ENCODE measurements at places on chromosomes 3 and 15.

DNA sequence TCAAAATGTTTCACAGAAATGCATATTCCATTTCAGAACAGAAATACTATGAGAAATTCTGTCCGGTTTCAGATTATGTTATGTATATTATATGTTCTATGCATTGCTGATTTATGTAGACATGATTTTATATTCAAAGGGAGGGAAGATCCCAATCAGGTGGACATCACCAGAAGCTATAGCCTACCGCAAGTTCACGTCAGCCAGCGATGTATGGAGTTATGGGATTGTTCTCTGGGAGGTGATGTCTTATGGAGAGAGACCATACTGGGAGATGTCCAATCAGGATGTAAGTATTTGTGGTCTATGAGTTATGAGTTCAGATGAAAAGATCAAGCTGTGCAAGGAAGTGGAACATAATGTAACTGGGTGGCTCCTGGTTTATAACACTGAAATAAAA is 341.7 kb downstream of the EPHA3 start:
- no peak for DNase-seq

DNA sequence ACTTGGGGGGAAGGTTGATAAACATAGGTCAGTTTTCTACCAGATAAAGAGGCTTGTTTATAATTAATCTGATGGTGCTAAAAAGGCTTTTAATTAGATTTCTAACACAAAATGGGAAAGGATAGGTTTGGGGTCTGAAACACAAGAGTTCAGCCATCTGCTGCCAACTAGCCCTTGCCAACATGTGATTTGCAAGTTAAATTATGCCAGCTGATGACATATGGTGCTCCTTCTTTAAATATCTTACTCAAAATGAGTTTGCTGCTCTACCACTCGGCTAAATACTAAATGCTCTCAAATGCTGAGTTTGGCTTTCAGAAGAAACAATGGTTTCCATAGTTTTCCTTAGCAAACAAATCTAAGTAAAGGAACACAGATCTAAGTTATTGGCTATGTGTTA is 557.8 kb upstream of the CCDC54 start:
- no peak for DNase-seq

DNA sequence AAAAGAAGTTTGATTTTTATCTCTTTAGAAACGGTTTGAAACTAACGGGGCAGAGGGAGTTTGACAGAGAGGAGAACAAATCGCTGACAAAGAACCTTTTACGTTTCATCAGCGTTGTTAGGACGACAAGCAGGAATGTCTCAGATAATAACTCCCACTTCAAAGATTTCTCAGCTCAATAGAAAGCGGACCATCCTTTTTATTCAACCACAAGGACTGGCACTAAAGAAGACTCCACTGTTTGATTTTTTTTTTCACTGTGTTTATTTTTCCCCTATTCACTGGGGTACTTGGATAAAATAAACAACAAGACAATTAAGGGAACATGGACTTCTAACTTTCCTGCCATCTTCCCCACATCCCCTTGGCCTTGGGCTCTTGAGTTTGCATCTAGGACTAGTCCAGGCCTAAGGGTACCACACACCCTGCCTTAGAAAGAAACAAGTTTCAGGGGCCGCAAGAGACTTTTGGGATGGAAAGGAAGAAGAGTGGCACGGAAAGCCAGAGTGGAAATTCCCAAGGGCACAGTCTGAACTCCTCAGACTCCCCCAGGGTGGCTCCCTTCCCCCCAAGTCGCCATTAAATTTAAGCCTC is 19.0 kb downstream of the ZIC4 start:
- no peak for DNase-seq

GRCh38 chr3:104816008-104816407 is 550.7 kb upstream of the ALCAM start:
- no peak for DNase-seq

GRCh38 chr3:141371882-141372281 is 3.6 kb downstream of the ZBTB38 start:
- DNase-seq, result no peak

GRCh38 chr3:17783426-17783825 is 41.0 kb upstream of the TBC1D5 start:
- no peak for DNase-seq

- DNase-seq, result no peak
These were observed 521.8 kb upstream of the CNTN3 start for GRCh38 chr3:75136100-75136897.

GRCh38 chr3:45011756-45012508 is 14.2 kb upstream of the CLEC3B start:
- DNase-seq, result no peak

DNA sequence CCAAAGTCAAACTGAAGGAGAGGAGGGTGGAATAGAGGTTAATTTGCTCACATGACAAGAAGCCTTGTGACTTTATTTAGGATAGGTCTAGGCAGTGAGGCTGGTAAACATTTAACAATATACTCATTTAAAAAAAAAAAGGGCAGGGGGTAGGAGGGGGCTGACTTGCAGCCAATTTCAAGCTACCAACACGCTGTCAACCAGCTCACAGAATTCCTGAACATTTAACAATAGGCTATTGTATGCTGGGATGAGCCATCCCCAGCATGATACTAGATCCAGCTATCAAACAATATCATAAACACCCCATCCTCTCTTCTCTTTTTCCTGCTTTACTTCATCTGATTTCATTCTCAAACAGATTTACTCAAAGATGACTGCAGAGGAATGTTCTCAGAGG is 1096.3 kb upstream of the CFAP20DC start:
- no peak for DNase-seq

GRCh38 chr3:61173676-61174075 is 77.6 kb downstream of the FHIT start:
- no peak for DNase-seq

DNA sequence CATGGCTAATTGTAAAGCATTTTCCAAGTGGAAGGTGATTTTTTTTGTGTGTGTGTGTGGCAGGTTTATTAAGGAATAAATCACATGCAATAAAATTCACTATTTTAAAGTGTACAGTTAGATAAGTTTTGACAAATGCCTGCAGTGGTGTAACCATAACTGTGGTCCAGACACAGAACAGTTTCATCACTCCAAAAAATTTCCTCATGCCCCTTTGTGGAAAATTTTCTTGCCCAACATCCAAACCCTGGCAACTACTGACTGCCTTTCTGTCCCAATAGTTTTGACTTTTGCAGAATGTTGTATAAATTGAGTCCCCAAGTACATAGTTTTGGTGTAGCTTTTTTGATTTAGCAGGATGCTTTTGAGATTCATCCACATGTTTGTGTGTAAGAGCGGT is 135.1 kb upstream of the KLHL25 start:
- no peak for DNase-seq
